RKO (cell line): ENCODE measurements at places on chromosomes 6 and 20.

DNA sequence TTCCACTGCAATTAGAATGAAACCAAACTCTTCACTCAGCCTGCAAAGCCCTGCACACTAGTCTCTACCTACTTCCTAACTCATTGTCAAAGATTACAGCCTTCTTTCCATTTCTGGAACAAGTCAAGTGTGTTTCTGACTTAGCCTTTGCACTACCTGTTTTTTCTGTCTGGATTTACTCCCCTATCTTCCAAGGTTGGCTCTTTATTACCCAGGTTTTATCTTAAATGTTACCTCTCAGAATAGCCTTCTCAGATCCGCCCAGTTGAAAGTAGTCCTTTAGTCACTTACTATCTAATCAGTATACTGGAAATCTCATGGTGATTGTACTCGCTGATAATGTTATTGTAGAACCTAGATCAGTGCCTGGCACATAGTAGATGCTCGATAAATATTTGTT is 42.7 kb downstream of the TBPL1 start:
- no peak for DNase-seq

GRCh38 chr6:136085370-136086115 is 164.6 kb downstream of the MTFR2 start:
- DNase-seq = no peak

DNA sequence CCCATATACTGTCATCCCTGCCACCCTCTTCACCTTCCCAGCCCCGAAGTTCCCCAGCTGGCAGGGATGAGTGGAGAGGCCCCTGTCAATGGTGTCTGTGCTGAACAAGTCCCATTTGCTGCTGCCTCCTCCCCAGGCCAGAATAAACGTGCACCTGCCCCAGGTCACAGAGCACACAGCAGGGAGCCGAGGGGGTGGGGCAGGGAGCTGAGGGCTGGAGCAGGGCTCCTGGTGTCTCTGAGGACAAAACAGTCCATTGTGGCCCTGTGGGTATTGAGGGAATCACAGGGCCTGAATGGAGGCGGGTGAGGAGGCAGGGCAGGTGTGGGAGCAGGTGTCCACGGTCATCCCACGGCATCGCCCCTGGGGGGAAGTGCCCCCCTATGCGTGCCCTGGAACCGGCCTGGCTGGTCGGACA is 55.8 kb downstream of the SNAI1 start:
- DNase-seq = no peak

GRCh38 chr6:27865850-27866356 is 46.3 kb downstream of the OR2B2 start:
- no peak for DNase-seq

DNA sequence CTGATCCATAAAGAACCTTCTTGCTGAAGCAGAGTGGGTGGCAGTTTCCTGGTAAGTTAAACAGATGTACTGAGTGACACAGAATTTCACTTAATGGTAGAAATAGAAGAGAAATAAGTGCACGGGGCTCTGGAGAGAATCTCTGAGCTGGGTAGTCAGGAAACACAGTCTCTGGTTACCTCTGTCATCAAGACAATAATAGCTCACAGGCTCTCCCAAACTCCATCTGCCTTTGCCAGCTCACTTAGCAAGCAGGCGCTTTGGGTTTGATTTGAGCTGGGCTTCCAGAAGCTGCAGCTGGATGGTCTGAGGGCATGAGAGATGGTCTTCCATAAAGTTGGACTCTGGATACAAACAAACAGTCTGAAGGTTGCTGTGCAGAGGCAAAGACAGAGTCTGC is 39.6 kb upstream of the PRSS35 start:
- no peak for DNase-seq

DNA sequence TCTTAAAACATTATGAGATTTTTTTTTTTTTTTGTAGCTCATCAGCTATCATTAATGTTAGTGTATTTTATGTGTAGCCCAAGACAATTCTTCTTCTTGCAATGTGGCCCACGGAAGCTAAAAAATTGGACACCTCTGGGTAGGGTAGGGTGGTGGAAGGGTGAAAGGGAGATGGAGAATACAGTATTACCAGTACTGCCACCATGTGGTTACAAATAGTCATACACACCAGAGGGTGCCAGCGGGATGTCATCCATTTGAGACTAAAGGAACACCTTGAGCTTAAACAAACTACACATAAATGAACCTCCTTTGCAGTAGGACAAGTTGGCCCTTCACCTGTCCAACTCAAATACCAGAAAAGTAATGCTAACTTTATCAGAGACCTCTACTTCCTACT is 601.9 kb downstream of the HTR1B start:
- peak; percentile 4 for DNase-seq

GRCh38 chr6:111154981-111155380 is 67.7 kb downstream of the SLC16A10 start:
- DNase-seq = peak; percentile 36

- DNase-seq = no peak
Measured at GRCh38 chr6:62904687-62905086, 306.6 kb upstream of the FKBP1C start.
